ENCODE measurements at places on chromosomes 16 and 17.
A peak's percentile ranks its signal among the peaks of the same experiment; 100 is the strongest.

DNA sequence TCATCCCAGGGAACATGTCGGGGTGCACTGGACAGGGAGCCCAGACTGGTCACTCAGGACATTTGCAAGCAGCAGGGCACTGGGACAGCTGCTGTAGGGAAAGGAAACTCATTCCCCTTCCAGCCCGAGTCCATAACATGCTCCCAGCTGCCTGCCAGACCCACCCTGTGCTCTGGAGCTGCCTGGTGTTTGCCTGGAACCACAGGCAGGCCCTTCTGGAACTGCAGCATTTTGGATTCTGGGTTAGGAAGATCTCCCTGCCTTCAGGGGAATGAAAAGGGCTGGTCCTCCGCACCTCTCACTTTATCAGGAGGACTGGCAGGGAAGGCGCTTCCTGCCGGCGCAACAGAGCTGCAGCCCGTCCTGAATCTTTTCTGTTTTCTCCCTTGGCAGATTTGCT lies 41.2 kb downstream of the MEAK7 start:
- DNase-seq, result no peak

GRCh38 chr17:45953561-45953960 lies 45.5 kb upstream of the STH start:
- DNase-seq, result no peak

DNA sequence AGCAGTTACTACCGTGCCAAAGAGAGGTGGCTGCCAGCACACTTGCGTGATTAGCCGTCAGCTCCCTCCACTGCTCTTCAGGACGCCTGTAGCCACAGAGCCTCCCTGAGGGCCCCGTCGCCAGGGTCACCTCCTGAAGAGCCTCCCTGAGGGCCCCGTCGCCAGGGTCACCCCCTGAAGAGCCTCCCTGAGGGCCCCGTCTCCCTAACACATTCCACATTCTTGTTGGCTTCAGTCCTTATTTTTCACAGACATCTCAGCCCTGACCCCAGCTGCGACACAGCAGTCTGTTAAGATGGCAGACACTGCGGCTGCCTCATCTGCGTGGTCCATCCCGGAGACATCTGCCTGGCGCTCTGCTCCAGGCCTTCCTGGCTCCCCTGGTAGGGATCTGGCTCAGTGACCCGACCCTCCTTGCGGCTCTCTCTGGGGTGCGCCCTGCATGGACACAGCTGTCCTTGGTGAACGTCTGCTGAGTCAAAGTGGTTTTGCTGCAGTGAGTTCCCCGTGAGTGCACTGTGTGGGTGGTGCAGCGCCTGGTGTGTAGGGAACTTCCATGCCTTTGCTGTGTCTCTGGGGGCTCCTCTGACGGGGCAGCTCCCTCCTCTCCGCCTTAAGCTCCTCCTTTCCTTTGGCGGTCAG lies 11.4 kb downstream of the ACSF3 start:
- DNase-seq, result no peak

GRCh38 chr17:62713086-62713881 lies 85.8 kb downstream of the MRC2 start:
- no peak for DNase-seq

- no peak for DNase-seq
These were observed 137.5 kb downstream of the ANKFN1 start for GRCh38 chr17:56290802-56291118.

GRCh38 chr16:77910021-77910420 lies 112.3 kb upstream of the CLEC3A start:
- no peak for DNase-seq

DNA sequence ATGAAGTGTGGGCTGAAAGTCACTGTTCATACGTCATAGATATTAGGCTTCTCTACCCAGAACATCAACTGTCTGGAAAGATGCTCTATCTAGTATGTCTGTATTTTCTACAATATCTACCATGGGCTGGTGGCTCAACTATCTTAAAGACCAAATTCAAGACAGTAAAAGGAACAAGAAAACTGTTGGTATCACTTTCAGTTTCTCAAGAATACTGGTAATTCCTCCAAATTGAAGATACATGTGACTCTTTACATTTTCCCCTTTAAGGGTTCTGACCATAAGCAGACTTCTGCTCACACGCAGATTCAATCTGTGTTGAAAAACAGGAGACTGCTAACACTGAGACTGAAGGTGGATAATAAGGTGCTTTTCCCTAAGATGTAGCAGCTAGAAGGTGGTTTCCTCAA lies 24.2 kb downstream of the XPO6 start:
- no peak for DNase-seq

GRCh38 chr17:45371414-45372324 lies 54.8 kb upstream of the MAP3K14 start:
- no peak for DNase-seq

DNA sequence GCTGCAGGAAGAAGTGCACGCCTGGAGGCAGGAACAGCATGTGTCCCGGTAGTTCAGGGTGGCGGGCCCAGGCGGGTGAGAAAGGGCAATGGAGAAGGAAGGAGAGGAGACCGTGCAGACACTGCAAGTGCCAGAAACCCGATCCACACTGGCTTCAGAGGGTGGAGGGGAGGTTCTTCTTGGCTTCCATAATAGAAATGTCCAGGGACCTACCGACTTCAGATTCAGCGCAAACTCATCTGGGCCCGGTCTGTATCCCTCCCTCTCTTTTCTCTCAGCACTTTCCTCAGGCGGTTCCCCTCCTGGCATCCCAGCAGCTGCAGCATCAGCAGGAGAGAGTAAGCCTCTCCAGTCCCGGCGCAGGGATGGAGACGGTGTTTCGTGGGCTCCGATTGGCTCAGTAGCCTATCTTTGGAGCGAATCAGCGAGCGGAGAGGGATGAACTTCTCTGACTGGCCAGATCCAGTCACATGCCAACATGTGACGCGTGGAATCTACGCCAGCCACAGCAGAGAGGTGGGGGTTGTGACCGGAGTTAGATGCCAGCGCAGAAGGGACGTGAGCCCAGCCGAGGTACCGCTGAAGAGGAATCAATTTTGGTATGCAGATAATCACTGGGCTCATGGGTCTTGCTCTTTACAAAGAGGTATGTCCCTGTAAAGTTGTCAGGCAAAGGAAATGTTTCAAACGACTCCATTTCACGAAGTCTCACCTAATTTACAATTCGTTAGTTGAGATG lies 1.9 kb upstream of the PRPSAP2 start:
- peak; percentile 99 for DNase-seq
